ENCODE measurements at places on chromosomes 1 and 21. TPM values are rescaled to one million over a fixed set of nuclear protein-coding genes. Genes with fewer than 3 reads are reported as not detected.

The LMOD1 gene
- total RNA-seq, result not detected

The SYT2 gene
- total RNA-seq, result not detected

The CDC7 gene
- 4.7 TPM for total RNA-seq

The KLHDC9 gene
- 0.52 TPM for total RNA-seq

The FLG gene
- not detected for total RNA-seq

The PLA2G2D gene
- not detected for total RNA-seq

The KCNK1 gene
- total RNA-seq, result not detected

The NPHS2 gene
- total RNA-seq, result not detected

The DTL gene
- 0.15 TPM for total RNA-seq

The LIN28A gene
- not detected for total RNA-seq

The OLFM3 gene
- not detected for total RNA-seq

- H3K27ac ChIP-seq, result peak overlapping the region; percentile 77
- peaks cover 37% of the 10 kb centered on the region for H3K4me1 ChIP-seq
- peak overlapping the region; percentile 67 for H3K4me3 ChIP-seq
Observed at GRCh38 chr21:44011123-44011522, 986 bp upstream of the TRAPPC10 start.

- H3K36me3 ChIP-seq, result no peaks in the 10 kb centered on the region
- H3K4me1 ChIP-seq, result peaks cover 33% of the 10 kb centered on the region
- no peak for DNase-seq
- no peak overlapping the region for H3K27ac ChIP-seq
- H3K4me3 ChIP-seq, result no peak overlapping the region
Observed at GRCh38 chr1:47229886-47230691, 1.9 kb downstream of the TAL1 start.

- no peaks in the 10 kb centered on the region for H3K4me1 ChIP-seq
- no peak overlapping the region for H3K4me3 ChIP-seq
- no peaks in the 10 kb centered on the region for H3K36me3 ChIP-seq
- DNase-seq, result no peak
- no peak overlapping the region for H3K27ac ChIP-seq
Observed at GRCh38 chr1:217712925-217713597, 81.9 kb downstream of the SPATA17 start.

GRCh38 chr21:45477176-45478114 lies 64.8 kb downstream of the SLC19A1 start:
- H3K4me1 ChIP-seq, result peaks cover 31% of the 10 kb centered on the region
- DNase-seq, result no peak
- no peaks in the 10 kb centered on the region for H3K36me3 ChIP-seq
- no peaks in the 10 kb centered on the region for H3K27me3 ChIP-seq

DNA sequence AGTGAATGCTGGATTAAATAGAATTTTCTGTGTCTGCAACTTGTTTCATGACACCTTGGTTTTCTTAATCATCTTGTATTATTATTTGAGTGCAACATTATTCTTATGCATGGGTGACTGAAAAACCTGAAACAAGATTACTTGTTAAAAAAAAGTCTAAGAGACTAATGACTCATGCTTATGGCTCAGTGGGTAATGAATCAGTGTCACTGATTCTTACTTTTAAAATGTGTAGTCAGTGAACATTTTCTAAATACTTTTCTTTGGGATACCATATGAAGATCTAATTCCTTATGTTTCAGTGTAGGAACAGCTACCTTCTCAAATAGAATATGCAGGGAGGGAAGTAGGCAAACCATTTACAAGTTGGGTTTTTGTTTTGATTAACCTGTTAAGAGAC lies 65.5 kb downstream of the PRKAA2 start:
- no peaks in the 10 kb centered on the region for H3K36me3 ChIP-seq
- H3K27ac ChIP-seq, result no peak overlapping the region
- no peaks in the 10 kb centered on the region for H3K4me1 ChIP-seq
- DNase-seq, result no peak
- H3K27me3 ChIP-seq, result peaks cover 4% of the 10 kb centered on the region
- H3K4me3 ChIP-seq, result no peak overlapping the region

DNA sequence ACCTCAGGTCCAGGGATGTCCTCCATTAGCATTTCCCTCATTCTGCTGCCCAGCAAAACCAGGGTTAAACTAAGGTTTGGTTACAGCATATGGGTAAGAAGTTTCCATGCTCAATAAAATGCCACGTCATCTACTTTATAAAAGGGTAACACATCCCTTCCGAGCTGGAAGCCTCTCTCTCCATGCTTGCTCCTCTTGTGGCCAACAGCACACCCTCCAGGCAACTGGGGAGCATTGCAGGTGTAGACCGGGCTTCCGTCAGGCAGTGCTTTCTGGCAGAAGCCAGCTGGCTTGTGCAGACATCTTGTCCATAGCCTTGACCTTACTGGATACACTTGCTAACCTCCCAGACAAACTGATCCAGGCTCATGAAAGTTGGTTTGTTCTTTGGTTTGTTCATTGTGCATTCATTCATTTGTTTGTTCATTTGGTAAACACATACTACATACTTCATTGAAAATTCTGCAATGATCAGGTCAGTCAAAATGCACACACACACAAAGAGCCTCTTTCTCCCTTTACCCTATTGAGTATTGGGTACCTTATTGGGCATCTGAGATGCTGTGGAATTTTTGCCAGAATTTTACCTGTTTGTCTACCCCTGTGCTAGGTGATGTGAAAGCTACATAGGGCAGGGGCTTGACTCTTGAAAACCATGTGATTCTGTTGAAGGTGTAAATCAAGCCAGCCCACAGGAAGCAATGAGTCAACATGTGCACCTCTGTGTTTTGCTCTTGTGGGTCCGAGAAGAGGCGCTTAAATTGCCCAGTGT lies 422.8 kb downstream of the CAMTA1 start:
- H3K4me1 ChIP-seq, result no peaks in the 10 kb centered on the region
- H3K27me3 ChIP-seq, result no peaks in the 10 kb centered on the region
- no peak overlapping the region for H3K27ac ChIP-seq
- H3K36me3 ChIP-seq, result no peaks in the 10 kb centered on the region
- H3K4me3 ChIP-seq, result no peak overlapping the region

GRCh38 chr1:214633686-214634085 lies 30.7 kb downstream of the CENPF start:
- no peaks in the 10 kb centered on the region for H3K27me3 ChIP-seq
- H3K27ac ChIP-seq, result no peak overlapping the region
- H3K4me1 ChIP-seq, result peaks cover 41% of the 10 kb centered on the region
- no peak for DNase-seq

- peaks cover 11% of the 10 kb centered on the region for H3K4me1 ChIP-seq
- no peak overlapping the region for H3K27ac ChIP-seq
- no peaks in the 10 kb centered on the region for H3K36me3 ChIP-seq
- no peak overlapping the region for H3K4me3 ChIP-seq
Observed at GRCh38 chr1:211641044-211641800, 34.2 kb downstream of the NEK2 start.

DNA sequence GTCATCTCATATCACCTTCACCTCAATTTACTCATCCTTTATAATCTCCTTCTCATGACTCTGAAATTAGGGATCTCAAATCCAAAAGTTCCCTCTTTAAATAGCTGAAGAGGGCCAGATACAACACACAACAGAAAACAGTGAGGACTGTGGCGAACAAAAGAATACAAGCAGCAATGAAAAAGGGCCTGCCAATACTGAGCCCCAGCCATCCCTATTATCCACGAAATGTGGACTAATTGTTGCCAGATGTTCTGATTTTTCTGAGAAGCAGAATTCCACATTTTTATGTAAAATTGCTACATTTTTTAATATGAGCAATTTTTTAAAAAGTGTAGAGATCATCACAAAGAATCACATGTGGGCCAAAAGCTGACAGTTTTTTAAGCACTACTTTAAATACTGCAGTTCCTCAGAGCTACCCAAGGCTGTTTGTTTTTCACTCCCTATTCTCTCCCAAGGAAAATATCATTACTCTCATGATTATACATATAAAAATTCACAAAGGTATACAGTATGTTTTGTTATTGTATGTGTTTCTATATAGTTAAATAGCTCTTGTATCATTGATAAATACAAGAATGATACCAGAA lies 90.0 kb downstream of the ASH1L start:
- H3K27ac ChIP-seq, result no peak overlapping the region
- no peak overlapping the region for H3K4me3 ChIP-seq
- DNase-seq, result no peak
- H3K4me1 ChIP-seq, result peaks cover 14% of the 10 kb centered on the region
- no peaks in the 10 kb centered on the region for H3K27me3 ChIP-seq
- H3K36me3 ChIP-seq, result peaks cover 7% of the 10 kb centered on the region

DNA sequence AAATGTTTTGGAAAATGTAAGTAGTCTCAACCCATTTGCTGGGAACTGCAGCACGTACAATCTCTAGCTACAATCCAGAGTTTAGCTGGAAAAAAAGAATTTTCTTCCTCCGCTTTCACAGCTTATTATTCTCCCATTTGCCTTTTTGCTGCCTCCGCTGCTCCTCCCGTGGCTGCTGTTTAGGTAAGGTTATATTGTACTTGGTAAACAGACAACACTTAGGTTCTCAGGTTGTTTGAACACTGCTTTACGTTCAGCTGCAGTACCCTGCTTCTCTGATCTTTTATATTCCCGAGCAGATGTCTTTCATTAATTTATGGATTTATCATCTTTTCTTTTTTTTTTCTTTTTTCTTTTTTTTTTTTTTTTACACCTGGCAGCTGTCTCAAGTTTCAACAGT lies 14.3 kb downstream of the PROX1 start:
- H3K27me3 ChIP-seq, result no peaks in the 10 kb centered on the region
- H3K4me1 ChIP-seq, result no peaks in the 10 kb centered on the region
- H3K27ac ChIP-seq, result no peak overlapping the region
- H3K4me3 ChIP-seq, result no peak overlapping the region

- H3K27me3 ChIP-seq, result no peaks in the 10 kb centered on the region
- H3K4me3 ChIP-seq, result no peak overlapping the region
- no peaks in the 10 kb centered on the region for H3K36me3 ChIP-seq
Observed at GRCh38 chr1:13763991-13764390, 64.0 kb downstream of the PRDM2 start.

- no peak overlapping the region for H3K27ac ChIP-seq
- no peak for DNase-seq
- H3K36me3 ChIP-seq, result no peaks in the 10 kb centered on the region
Observed at GRCh38 chr1:112575154-112575804, 43.7 kb downstream of the ST7L start.

- H3K36me3 ChIP-seq, result no peaks in the 10 kb centered on the region
- no peak overlapping the region for H3K27ac ChIP-seq
- H3K4me3 ChIP-seq, result no peak overlapping the region
- peak; percentile 6 for DNase-seq
- no peaks in the 10 kb centered on the region for H3K4me1 ChIP-seq
- H3K27me3 ChIP-seq, result no peaks in the 10 kb centered on the region
Observed at GRCh38 chr1:186212568-186213224, 162.4 kb downstream of the TPR start.

- H3K36me3 ChIP-seq, result no peaks in the 10 kb centered on the region
- H3K27me3 ChIP-seq, result no peaks in the 10 kb centered on the region
Observed at GRCh38 chr1:240169188-240169587, 77.5 kb downstream of the FMN2 start.

DNA sequence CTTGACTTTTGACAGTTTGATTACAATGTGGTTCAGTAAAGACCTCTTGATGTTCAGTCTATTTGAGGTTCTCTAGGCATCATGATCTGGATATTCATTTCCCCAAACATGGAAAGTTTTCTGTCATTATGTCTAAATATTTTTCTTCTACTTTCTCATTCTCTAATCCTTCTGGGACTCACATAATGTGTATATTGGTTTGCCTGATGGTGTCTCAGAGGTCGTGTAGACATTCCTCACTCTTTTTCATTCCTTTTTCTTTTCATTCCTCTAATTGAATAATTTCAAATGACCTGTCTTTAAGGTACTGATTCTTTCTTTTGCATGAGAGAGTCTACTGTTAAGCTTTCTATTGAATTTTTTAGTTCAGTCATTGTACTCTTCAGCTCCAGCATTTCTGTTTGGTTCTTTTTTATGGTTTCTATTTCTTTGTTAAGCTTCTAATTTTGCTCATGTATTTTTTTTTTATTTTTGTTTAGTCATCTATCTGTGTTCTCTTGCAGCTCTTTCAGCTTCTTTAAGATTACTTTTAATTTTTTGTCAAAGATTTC lies 158.4 kb downstream of the GDAP2 start:
- no peaks in the 10 kb centered on the region for H3K36me3 ChIP-seq
- H3K4me3 ChIP-seq, result no peak overlapping the region
- H3K27ac ChIP-seq, result no peak overlapping the region
- no peaks in the 10 kb centered on the region for H3K4me1 ChIP-seq
- no peak for DNase-seq

DNA sequence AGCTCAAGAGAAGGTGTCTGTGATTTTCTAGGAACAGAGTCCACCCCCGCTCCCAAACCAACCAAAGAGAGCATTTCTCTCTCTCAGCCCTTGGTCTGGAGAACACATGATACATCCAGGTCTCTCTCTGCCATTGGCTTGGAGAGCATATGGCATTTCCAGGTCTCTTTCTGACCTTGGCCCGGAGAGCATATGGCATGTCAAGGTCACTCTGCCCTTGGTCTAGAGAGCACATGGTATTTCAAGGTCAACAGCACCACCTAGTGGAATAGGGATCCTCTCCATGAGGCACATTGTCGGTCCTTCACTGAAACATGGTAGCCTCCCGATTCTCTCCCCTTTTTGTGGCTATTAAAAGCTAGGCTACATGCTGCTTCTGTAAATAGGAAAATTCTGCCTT lies 437.7 kb upstream of the OLFM3 start:
- H3K27me3 ChIP-seq, result no peaks in the 10 kb centered on the region
- H3K27ac ChIP-seq, result no peak overlapping the region
- no peaks in the 10 kb centered on the region for H3K4me1 ChIP-seq
- no peaks in the 10 kb centered on the region for H3K36me3 ChIP-seq
- no peak overlapping the region for H3K4me3 ChIP-seq
- DNase-seq, result no peak

DNA sequence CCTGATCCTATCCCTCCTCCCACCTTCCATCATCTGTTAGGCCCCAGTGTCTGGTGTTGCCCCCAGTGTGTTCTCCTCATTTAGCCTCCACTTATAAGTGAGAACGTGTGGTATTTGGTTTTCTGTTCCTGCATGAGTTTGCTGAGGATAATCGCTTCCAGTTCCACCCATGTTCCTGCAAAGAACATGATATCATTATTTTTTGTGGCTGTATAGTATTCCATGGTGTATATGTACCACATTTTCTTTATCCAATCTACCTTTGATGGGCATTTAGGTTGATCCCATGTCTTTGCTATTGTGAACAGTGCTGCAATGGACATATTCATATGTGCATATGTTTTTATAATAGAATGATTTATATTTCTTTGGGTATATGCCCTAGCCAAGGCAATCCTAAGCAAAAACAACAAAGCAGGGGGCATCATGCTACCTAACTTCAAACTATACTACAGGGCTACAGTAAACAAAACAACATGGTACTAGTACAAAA lies 142.9 kb downstream of the TNFSF18 start:
- no peak overlapping the region for H3K27ac ChIP-seq
- no peaks in the 10 kb centered on the region for H3K27me3 ChIP-seq
- no peak for DNase-seq

- H3K27me3 ChIP-seq, result no peaks in the 10 kb centered on the region
- no peaks in the 10 kb centered on the region for H3K4me1 ChIP-seq
- H3K36me3 ChIP-seq, result peaks cover 34% of the 10 kb centered on the region
- no peak for DNase-seq
- H3K4me3 ChIP-seq, result no peak overlapping the region
Observed at GRCh38 chr1:11790880-11791715, 14.7 kb downstream of the MTHFR start.

DNA sequence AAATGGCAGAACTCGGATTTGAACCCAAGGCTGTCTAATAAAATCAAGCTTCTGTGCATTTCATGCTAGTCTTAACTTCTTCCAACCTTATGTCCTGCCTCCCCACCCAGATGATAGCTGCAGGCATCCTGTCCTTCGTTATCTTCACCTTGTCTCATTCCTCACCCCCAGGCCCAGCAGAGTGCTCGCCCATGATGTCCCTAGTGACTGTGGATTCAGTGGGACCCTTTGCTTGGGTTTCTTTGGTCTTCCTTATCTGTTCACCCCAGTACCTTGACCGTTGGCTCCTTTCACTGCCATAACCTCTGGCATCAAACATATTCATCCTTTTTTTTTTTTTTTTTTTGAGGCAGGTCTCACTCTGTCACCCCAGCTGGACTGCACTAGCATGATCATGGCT lies 5.6 kb upstream of the BSDC1 start:
- H3K27me3 ChIP-seq, result no peaks in the 10 kb centered on the region
- no peak overlapping the region for H3K4me3 ChIP-seq
- DNase-seq, result no peak
- no peak overlapping the region for H3K27ac ChIP-seq

All from CD4-positive, alpha-beta memory T cell (primary cell).